ENCODE measurements at places on chromosomes 4 and X.

DNA sequence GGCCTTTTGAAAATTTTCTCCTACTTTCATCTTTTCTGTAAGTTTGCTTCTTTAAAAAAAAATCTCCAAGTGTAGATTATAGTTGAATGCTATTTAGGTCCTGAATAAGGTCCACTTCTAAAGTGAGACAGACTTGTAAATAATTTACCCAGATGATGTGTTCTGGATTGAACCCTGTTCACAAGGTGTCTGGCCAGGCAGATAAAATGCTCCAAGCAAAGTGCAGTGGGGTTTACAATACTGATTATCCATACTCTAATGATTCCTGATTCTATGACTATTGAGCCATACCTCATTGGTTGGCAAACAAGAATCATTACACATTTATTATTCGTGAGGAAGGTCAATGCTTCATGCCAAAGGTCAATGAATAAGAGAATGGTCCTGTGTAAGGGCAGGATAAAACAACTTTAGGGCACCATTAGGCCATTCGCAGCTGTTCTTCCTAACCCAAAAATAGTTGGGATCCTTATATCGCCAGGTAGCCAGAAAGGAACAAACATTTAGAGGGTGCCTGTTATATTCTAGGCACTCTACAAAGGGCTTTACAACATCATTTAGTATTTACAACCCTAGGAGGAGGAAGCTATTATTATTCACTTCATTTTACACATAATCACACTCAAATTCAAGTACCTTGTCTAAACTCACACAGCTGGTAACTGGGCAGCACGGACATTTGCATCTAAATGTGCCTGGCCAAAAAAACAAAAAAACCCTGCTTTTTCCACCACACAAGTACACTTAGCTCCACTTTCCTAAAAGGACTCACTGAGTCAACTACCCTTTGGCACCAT lies 18.6 kb upstream of the SAT1 start:
- no peak for DNase-seq

GRCh38 chr4:41787931-41788330 lies 39.4 kb upstream of the PHOX2B start:
- no peak for DNase-seq

- no peak for DNase-seq
Observed at GRCh38 chr4:31620476-31620875, 900.3 kb downstream of the PCDH7 start.

DNA sequence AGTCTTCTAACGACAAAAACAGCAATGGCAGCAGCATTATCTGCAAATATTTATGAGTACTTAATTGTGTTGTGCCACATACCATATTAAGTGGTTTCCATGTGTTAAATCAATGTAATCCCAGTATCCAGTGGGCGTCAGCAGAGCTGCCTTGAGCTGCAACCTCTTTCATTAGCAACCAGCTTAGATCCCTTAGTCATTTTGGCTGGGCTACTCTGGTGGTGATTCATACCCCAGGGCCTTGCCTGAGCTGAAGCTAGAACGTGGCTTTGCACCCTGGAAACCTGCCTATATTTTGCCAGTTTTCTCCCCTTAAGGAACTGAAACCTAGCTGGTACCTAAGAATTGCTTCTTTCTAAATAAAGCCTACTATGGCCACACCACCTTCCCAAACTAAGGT lies 474.3 kb upstream of the FTHL17 start:
- DNase-seq, result no peak

DNA sequence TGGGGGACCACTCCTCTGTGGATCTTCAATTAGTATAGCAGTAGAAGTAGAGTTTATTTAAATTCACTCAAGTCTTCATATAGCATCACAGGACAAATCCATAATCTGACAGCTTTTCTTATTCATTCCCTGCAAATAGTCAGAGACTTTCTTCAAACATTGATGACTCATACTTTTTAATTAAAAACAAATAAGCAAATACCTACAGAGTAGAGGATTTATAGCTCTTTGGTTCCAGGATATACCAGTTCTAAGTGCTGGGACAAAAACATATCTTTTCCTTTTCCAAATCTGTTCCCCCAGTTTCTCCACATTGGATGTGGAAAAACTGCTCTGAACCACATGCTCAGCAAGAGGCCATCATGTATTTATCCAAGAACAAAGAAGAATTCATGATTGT lies 24.1 kb downstream of the EMCN start:
- DNase-seq, result no peak

GRCh38 chr4:121464854-121465253 lies 84.0 kb upstream of the QRFPR start:
- DNase-seq, result no peak

DNA sequence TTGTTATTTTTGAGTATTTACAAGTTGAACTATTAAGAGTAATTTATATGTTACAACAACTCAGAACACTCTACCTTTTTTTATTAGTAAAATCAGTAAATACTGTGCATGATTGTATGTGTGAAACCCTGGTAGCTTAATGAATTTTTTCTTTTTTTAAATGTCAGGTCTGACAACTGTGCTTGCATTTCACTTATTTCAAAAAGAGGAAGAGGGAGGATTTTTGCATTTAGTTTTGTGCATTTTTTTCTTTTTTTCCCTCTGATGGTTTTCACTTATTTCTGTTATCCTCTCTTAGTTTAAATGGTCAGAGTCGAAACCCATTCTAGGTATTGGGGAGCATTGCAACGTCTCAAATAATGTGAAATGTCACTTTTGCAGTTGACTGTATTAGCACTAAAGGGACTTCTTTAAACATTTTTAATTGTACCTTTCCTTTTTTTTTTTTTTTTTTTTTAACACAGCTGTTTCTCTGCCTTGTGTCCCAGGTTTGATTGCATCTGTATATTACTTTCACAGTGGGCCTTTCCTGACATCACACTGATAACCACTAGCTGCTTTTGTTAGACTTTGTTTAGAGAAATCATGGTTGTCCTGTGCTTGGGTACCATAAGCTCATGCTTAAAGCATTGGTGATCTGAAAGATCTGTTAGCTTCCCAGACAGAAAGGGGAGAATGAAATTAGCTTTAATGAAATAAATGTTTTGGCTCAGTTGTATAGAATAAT lies 28.5 kb downstream of the MOB1B start:
- no peak for DNase-seq

DNA sequence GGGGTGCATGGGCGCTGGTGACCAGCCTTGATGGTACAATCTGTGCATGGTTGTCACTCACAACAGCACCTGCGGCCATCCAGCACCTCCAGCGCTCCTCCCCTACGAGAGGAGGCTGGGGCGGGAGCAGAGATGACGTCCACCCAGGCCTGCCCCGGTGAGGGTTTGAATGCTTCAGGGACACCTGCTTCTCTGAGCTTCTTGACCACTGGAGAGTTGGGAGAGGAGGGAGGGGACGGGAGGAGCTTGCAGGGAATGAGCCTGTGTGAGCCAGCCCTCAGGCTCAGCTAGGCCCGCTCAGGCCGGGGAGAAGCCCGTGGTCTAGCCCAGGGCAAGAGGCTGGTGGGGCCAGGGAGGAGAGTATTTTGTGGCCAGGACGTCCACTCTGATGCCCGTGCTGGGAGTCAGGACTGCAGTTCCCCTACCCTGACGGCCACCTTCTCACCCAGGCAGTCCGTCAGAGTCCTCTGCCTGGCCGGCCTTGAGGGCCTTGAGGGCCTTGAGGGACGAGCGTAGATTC lies 59.2 kb downstream of the CPZ start:
- DNase-seq, result no peak

- no peak for DNase-seq
Observed at GRCh38 chr4:6752486-6752829, 30.1 kb upstream of the KIAA0232 start.

- DNase-seq, result peak; percentile 70
Observed at GRCh38 chrX:136369377-136369776, 68.6 kb downstream of the ADGRG4 start.

- DNase-seq, result no peak
Observed at GRCh38 chr4:88533088-88533790, 9.7 kb upstream of the PYURF start.

DNA sequence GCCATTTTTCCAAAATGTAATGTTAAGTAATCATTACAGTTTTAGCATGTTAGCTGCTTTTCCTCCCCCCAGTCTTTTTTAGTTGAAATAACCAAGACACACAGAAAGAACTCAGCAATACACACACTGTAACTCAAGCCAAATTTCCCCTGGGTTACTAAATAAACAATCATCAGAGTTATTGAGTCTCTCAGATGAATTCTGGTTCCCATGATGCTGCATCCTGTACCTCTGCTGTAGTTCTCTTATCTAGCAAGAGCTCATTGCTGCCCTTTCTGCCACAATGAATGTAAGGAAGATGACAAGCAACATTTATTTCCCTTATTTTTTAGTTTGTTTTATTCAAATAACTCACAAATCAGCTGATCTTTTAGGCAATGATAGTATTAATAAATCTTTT lies 185.1 kb downstream of the ARHGAP6 start:
- DNase-seq, result no peak

DNA sequence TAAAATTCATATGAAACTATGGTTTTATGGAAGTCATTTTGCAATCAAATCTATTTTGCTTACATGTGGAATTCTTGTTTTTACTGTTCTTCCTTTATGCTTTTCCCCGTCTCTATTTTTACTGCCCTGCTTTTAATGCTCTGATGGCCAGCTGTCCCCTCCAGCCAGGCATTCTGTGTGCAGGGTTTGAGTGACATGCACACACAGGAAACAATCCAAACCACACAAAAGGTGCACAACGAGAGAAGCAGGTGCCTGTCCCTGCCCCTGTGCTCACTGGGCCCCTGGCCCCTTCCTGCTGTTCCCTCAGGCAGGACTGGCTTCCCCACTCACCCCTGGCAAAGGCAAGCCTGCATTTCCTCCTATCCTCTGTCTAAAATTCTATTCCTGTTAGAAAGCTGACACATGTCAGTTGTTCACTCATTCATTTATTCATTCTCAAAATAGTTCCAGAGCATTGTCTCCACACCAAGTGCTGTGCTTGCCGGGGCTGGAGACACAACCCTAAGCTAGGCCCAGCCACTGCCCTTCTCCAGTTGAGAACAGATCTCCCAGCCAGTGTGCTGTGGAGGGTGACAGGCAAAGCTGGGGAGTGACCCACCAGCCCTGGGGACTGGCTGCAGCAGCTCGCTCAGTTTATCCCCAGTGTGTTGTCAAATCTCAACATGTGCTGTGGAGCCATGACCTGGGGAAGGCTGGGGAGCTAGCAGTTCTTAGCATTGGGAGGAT lies 346.3 kb downstream of the FBXW7 start:
- DNase-seq, result peak; percentile 71

DNA sequence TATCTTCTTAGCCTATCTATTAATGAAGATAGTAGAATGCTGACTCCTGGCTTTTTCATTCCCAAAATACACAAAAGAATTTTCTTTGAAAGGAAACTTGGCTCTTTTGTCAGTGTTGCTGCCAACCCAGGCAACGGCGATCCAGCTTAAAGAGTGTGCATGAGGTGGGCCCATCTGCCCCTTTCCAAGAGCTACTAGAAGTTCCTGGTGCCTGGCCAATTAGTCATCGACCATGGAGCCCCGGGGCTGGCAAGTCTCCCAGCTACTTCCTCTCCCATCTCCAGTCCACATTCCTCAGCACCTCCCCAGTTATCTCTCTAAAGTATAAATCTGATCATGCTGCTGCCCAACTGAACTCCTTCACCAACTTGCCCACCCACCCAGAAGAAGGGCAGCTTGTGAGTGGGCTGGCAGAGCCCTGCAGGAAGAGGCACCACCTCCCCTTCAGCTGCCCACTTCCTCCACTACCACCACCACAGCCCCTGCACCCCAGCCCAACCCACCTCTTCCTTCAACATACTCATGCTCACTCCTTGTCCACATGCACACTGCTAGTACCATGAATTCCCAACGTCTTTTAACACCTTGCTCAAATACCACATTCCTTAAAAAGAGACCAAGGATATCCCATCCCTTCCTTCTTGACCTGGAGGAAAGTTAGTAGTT lies 158.2 kb upstream of the MAP3K15 start:
- DNase-seq, result no peak

DNA sequence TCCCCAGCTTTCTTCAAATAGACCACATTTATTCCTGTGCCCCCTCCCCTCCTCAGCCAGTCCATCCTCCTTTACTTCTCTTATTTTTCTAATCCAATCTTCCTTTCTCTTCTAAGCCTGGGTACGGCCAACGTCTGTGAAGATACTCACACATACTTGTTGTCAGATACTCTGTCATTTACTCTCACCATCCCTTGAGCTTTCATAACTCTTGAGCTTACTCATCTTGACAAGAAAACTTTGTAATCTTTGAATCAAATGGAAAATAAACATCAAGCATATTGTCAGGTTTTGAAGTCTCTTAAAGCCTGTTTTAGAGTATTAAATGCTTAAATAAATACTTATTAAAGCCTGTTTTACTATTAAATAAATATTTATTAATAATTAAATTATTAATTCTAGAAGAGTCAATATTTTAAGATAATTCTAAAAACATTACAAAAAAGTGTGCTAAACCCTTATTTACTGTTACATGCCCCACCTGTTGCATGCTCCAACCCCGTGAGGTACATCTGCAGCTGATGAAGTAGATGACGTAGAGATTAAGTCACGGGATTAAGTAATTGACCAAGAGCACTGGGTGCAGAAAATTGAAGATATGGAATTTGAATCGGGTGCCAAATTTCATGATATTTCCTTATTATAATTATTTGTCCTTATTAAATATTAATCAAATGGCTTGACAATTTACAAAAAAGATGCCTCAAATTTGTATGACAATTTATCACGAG lies 1.5 kb upstream of the TRIML2 start:
- no peak for DNase-seq

GRCh38 chrX:119475389-119476101 lies 7.3 kb downstream of the SLC25A5 start:
- DNase-seq, result no peak

- DNase-seq, result no peak
Observed at GRCh38 chr4:124703154-124703553, 9.4 kb downstream of the ANKRD50 start.

DNA sequence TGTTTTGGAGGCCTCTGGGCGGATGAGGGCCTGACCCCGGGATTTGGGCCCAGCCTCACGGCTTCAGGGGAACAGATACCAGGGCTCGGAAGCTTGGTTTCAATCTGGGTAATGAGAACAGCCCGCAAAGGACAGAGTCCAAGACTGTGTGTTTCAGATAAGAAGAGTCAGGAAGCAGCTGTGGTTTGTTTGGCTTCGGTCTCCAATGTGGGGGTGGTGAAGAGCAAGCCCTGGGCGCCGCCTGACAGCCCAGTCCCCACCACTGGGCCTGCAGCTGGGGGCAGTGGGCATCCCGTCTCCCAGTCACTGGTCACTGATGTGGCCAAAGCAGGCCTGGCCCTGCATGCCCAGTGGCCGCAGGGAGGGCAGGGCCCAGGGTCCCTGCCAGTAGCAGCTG lies 9.1 kb downstream of the WFS1 start:
- DNase-seq, result peak; percentile 93

DNA sequence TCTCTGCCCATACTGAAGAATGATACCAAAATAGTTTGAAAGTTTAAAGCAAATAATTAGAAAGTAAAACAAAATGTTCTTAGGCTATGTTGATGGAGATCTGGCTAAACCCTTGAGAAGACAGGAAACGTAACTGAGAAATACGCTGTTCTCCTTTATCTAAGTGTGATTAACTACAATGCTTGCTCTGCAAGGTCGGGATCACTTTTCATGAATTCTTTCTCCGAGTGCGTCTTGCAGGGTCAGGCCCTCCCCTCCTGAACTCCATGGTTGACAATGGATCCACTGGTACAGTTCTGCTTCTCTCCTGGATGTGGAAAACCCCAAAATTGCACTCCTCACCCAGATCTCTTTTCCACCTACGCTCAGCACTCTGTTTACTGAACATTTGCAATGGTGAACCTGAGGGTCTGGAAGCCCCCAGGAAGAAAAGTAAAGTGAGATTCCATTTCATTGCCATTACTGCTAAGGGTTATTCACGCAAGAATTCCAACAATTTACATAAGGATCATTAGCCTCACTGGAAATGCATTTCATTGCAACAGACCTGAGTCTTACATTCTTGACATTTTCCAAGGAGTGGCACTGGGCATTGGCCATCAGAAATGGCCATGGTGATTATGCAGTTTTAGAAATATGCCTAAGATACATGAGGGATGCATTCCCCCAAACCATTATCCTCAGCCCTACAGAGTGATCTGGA lies 24.6 kb upstream of the WWC2 start:
- no peak for DNase-seq
